ENCODE measurements at places on chromosomes 16 and 17. TPM values are rescaled to one million over a fixed set of nuclear protein-coding genes. Genes with fewer than 3 reads are reported as not detected.

Gene SGCA
- 1.3 TPM for total RNA-seq

DNA sequence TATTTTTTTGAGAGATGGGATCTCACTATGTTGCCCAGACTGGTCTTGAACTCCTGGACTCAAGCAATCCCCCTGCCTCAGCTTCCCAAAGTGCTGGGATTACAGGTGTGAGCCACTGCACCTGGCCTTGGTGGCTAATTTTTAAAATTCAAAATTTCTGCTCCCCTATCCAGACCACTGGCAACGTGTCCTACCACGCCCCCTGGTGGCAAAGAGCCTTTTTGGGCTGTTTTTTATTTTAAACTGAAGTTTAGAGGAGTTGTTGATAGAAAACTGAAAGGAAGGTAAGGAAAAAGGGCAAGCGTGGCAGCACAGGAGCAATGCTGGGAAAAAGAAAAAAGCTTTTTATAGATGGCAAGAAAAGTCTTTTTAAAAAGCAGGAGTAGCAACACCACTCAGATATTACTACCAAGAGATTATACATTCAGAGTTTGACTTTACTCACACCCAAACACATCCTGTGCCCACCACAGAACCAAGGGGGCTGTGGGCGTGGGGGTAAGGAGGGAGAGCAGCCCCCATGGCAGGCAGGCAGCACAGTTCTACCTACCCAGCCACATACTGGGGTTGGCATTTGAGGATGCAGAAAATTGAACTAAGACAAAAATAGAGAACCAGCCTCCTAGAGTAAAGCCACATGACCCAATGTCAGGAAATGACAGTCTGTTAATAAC lies 4.2 kb upstream of the MXRA7 start:
- peak; percentile 83 for DNase-seq

- no peak for DNase-seq
Measured at GRCh38 chr17:38571833-38572668, 33.7 kb downstream of the SRCIN1 start.

DNA sequence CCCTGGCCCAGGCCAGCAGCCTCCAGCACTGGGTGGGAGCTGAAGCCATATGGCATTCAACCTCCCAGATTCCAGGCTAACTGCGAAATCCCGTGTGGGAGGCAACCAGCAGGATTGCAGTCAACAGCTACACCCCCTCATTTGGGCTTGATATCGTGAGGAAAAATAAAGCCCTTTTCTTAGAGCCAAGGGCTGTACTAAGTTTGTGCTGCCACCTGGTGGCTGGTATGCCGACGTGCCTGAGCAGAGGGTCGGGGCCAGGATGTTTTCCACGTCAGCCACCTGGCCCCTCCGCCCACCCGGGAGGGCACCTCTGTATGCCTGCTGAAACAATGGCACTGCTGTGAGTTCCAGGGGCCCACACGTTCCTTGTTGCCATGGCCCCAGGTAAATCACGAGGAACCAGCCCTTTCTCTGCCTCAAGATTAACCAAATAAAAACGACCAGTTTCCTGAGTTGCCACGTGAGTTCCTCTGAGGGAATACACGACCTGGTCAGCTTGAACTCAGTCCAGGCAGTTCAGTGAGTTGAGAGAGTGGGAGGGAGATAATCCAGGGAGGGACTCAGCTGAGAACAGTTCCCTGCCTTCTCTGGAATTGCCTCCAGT lies 9.0 kb downstream of the TMEM98 start:
- DNase-seq: peak; percentile 81

- no peak for DNase-seq
Measured at GRCh38 chr17:12659500-12659899, 6.2 kb upstream of the MYOCD start.

Gene SDR42E1
- total RNA-seq: 0.20 TPM

Gene CHST5
- 0.64 TPM for total RNA-seq

Gene FBXO39
- total RNA-seq: not detected

Gene TNP2
- not detected for total RNA-seq

- DNase-seq: no peak
Measured at GRCh38 chr16:27236635-27237218, 31.8 kb downstream of the NSMCE1 start.

DNA sequence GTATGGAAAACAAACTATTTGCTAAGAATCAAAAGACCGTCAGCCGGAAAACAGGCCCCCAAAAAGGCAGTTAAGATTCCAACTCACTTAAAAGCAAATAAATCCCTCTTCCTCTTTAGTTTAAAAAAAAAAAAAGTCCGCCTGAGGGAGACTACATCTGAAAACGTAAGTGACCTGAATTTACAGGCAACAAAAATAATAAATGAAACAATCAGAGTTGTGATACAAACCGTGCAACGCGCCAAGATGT lies 1.1 kb downstream of the KANSL1 start:
- DNase-seq: no peak

DNA sequence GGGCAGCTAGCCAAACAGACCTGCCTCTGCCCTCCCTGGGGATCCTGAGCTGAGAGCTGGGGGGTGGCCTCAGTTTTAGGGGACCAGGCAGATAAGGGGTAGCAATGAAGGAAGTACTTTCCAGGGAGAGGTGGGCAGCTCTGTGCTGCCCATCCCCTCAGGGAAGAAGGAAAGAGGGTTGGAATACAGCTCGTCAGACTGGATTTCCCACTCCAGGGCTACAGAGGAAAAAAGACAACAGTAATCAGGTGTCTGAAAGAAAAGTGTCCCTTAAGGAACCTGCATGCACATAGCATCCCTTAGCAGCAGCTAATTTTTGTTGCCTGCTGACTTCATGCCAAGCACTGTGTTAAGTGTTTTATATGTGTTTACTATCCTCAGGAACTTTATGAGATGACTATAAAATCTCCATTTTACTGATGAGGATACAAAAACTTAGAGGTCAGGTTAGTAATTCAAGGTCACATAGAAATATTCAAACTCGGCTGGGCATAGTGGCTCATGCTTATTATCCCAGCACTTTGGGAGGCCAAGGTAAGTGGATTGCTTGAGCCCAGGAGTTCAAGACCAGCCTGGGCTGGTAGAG lies 3.2 kb upstream of the MRPL58 start:
- DNase-seq: no peak

DNA sequence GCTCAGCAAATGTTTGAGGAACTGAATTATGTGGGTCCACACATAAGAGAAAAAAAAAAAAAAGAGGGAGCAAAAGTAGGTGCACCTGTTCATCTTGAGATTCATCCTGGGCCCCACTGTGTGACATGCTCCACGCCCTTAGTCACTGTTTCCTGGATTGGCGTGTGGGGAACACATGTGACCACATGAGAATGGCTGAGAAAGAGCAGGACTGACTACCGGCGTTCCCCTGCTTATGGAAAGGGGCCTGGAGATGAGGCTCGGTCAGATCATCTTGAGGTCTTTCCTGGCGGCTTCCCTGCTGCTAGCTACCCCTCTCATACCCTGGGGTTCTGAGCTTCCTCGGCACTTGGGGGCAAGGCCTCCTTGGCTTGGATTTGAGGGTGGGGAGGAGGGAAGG lies 3.9 kb downstream of the DEXI start:
- DNase-seq: no peak

Gene PRSS53
- total RNA-seq: 20.4 TPM

DNA sequence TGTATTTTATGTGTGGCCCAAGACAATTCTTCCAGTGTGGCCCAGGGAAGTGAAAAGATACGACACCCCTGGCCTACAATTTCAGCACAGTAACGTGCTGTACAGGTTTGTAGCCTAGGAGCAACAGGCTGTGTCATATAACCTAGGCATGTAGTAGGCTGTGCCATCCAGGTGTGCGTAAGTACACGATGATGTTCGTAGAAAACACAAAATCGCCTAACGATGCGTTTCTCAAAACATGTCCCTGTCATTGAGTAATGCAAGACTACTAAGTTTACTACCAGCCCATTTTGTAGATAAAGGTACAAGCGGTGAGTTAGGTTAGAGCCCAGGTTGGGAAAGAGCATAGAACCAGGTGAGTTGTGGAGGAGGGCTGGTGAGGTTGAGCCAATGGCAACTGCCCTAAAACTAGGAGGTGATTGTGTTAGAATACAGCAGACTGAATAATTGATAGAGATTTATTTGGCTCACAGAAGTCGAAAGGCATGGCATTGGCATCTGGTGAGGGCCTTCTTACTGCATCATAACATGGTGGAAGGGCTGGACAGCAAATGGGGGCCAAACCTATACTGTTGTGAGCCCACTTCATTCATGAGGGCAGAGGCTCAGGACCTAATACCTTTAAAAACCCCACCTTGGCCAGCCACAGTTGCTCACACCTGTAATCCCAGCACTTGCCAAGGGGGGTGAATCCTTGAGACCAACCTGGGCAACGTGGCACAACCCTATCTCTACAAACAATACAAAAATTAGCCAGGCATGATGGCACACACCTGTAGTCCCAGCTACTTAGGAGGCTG lies 4.2 kb downstream of the EIF1 start:
- no peak for DNase-seq

DNA sequence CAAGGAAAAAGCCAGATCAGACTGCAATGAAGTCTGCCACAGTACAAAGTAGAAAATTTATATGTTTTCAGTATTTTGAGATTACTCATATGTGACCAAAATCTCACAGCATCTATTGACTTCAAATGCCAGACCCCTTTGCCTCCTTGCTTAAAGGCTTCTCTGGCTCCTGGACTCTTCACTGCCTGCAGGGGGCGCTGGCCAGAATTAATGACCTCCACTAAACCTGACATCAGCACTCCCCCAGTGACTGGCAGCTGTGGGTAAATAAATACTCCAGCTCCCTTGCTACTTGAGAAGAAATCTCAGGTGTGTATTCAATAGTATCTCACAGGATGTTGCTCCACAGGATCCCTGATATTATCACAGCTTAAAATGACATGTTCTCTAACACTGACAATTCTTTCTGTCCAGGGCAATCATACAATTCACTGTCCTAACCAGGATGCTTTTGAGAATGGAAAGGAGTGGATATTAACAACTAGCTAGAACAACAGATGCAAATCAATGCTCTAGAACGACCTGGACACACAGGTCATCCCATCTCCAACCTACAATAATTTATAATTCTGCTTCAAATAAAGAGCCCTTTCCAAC lies 4.0 kb downstream of the BECN1 start:
- peak; percentile 83 for DNase-seq

GRCh38 chr16:55557186-55557585 lies 9.3 kb upstream of the CAPNS2 start:
- no peak for DNase-seq

DNA sequence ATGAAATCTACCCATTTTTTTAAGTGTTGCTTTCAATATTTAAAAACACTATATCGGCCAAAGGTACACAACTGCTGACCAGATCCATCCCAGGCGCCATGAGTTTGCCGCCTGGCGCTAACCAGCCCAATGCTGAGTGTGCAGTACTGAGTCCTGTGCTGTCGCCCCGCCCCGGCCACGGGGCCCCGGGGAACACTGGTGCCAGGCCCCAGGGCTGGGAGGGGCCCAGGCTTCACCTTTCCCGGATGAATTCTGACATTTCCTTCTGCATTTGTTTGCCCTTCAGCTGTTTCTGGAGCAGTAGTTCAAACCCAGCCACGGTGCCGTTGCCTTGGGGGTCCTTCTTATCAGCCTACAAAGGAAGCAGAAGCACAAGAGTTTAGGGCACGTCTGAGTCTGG lies 37.8 kb upstream of the RCVRN start:
- DNase-seq: no peak

DNA sequence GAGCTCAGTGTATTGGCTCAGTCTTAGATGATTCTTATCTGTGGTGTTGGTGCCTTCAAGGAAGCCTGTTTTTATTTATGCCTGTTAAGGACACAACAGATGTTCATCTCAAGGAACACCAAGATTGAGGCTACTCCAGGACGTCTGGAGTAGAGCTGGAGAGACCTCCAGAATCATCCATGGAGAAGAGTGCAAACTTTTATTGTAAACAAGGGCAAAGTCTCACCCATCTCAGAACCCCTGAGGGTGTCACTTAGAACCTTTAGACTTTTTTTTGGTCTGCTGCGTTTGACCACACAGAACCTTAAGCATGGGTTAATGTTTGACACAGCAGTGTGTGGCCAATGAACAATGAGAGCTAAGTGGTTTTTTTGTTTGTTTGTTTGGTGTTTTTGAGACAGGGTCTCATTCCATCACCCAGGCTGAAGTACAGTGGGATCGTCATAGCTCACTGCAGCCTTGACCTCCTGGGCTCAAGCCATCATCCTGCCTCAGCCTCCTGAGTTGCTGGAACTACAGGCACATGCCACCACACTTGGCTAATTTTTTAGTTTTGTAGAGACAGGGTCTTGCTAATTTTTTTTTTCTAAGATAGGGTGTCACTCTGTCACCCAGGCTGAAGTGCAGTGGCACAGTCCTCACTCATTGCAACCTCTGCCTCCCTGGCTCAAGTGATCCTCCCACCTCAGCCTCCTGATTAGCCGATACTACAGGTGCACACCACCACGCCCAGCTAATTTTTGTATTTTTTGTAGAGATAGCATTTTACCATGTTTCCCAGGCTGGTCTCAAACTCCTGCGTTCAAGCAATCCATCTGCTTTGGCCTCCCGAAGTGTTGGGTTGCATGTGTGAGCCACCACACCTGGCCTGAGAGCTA lies 16.3 kb downstream of the SLC47A1 start:
- no peak for DNase-seq

Gene OSGIN1
- total RNA-seq: not detected

- peak; percentile 24 for DNase-seq
Measured at GRCh38 chr16:72848028-72848400, 199.9 kb downstream of the ZFHX3 start.

Gene SNAI3
- not detected for total RNA-seq

- no peak for DNase-seq
Measured at GRCh38 chr17:66268247-66268927, 34.0 kb upstream of the PRKCA start.

Gene DHRS13
- total RNA-seq: 17.0 TPM

Gene KRT39
- not detected for total RNA-seq

GRCh38 chr16:1666316-1666715 lies 11.8 kb upstream of the JPT2 start:
- no peak for DNase-seq

DNA sequence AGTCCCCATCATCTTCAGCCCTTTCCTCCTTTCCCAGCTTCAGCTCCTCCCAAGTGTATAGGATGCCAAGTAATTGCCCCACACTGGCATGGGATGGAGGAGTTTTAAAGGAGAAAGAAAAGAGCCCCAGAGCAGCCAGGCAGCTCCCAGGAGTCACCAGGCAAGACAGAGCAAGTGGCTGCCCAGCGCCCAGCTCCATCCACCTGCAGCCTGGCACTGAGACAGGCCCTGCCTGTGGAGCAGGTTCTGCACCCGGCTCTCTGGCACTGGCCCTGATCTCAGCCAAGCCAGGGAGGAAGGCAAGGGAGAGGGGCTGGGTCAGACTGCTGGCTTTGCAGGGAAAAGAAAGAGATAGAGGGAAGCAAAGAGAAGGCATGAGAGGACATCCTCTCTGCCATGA lies 21.7 kb downstream of the FOXN1 start:
- no peak for DNase-seq

- no peak for DNase-seq
Measured at GRCh38 chr17:19357351-19357750, 5.2 kb downstream of the B9D1 start.

All from glutamatergic neuron (in vitro differentiated cells).